ENCODE measurements at places on chromosomes 1 and 21.

GRCh38 chr1:39566441-39567137 lies 10.0 kb downstream of the PABPC4 start:
- no peak for DNase-seq

DNA sequence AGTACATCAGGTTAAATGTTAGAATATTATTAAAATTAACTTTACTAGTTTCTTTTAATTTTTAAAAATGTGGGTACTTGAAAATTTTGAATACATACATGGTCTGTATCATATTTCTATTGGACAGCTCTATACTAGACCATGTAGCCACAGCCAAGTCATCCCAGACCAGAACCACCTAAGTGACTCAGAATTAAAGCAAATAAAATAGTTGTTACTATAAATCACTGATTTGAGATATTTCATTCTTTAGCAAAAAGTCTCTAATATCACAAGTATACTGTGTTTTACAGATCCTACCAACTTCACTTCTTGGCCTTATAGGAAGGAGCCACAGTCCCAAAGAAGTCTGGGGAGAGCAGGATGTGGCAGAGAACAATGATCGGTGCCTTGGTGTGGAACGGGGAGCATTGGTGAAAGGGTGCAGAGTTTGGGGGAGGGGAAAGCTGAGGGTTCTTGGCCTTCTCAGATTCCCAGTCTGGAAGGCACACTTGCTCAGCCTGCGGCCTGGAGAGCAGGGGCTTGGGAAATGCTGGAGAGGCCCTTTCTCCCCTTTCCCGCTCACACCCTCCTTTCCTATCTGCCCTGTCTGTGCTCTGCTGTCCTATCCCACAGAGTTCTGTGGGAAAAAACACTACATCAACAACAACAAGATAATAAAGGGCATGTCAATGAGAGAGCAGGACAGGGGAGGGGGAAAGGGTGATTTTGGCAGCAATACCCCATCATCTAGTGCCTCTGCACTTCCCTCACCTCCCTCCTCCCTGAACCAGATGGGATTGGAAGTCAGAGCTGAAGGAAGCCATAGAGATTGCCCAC lies 122.1 kb downstream of the NGF start:
- DNase-seq = no peak

GRCh38 chr1:183443011-183443410 lies 24.8 kb upstream of the NMNAT2 start:
- peak; percentile 58 for DNase-seq

DNA sequence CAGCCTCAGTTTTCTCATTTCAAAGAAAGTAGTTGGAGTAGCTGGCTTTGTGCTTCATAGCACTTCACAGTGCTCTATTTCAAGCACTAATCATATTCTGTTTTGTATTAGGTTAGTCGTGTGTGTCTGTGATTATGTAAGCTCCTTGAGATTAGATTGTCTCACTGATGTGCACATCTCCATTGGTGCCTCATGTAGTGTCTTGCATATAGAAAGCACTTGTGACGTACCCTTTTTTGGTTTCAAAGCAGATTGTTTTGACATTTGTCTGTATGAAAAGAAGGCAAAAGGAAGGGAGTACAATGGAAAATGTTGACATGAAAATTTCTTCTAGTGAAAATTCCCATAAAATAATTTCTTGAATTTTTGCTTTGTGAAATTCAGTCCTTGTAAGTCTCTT lies 13.9 kb downstream of the BTBD8 start:
- no peak for DNase-seq

- no peak for DNase-seq
Measured at GRCh38 chr1:107949467-107950253, 15.3 kb downstream of the VAV3 start.

GRCh38 chr1:192763756-192764155 lies 45.1 kb upstream of the RGS2 start:
- DNase-seq = peak; percentile 64

DNA sequence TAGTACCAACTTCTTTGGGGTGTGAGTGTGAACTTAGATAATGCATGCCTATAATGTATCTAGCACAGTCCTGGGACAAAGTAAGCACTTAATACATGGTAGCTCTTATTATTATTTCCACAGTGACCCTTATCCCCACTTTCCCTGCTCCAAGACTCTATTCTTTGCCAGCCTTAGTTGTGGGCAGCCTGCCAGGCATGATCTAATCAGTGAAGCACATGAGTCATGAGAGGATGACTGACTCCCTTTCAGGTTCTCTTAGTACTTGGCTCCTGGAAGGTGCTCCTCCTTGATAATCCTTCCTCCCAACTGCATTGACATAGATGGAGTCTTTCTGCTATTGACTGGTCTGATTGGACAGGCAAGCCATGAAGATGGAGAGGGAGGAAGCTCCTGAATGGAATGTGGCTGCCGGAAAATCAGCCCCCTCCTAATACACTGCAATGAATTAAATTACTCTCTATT lies 17.4 kb upstream of the GNG12 start:
- DNase-seq = peak; percentile 94

- DNase-seq = no peak
Measured at GRCh38 chr21:14620152-14620551, 74.0 kb upstream of the SAMSN1 start.

GRCh38 chr21:41403966-41404365 lies 22.1 kb upstream of the MX1 start:
- no peak for DNase-seq

- no peak for DNase-seq
Measured at GRCh38 chr1:50724626-50725286, 235.3 kb downstream of the FAF1 start.

DNA sequence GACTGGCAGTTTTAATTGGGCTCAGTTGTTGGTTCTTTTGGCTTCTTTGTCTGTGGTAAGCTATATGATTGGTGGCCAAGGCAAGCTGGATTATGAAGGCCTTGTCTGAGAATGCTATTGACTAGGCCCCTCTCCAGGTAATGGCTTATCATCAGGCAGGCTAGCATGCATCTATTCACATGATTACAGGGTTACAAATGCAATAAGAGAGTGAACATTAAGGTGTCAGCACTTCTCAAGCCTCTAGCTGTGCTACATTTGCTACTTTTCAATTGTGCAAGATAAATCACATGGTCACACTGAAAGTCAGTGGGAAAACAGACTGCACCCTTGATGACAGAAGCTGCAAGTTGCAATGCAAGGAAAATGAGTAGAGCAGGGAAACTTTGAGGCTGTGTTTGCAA lies 550.9 kb upstream of the TMPRSS15 start:
- no peak for DNase-seq

DNA sequence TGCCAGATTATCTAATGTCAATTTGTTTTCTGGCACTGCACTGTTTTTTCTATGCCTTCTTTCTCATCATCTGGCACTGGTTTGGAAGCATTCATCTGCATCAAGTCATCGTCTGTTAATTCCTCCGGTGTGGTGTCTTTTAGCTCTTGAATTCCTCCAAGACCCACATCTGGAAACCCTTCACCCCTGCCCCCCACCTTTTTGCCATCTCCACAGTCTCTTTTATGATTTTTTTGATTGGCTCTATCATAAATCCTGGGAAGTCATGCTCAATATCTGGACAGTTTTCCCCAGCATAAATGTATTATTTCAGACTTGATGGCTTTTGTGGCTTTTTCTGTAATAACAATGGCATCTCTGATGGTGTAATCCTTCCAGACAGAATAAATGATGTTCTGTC lies 10.4 kb upstream of the KCNK1 start:
- DNase-seq = no peak

- DNase-seq = no peak
Measured at GRCh38 chr1:219058891-219059820, 114.5 kb upstream of the LYPLAL1 start.

- no peak for DNase-seq
Measured at GRCh38 chr1:31694964-31695313, 8.9 kb downstream of the COL16A1 start.

- DNase-seq = no peak
Measured at GRCh38 chr1:229882621-229883020, 184.4 kb upstream of the GALNT2 start.

- no peak for DNase-seq
Measured at GRCh38 chr1:5693568-5693967, 298.7 kb downstream of the NPHP4 start.

- no peak for DNase-seq
Measured at GRCh38 chr1:21778405-21778727, 4.6 kb downstream of the USP48 start.

DNA sequence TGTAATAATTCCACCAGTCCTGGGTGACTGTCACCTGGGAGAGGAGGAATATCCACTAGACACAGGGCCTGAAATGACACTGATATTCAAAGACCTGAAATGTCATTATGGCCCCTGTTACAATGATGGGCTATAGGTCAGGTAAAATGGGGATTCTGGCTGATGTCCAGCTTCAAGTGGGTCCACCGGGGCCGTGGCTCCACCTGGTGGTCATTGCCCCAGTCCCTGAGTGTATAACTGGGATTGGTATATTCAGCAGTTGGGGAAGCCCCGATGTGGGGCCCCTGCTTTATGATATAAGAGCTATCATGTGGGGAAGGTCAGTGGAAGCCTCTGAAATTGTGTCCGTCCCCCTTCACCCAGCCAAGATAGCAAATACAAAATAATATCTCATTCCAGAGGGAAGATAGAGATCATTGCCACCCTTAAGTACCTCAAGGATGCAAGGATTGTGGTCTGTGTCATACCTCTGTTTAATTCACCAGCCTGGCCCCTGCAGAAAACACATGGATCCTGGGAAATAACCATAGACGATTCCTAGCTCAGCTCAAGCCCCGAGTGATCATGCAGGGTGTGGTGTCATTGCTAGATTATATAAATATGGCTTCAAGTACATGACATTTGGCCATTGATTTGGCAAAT lies 19.4 kb downstream of the PLEKHO1 start:
- peak; percentile 84 for DNase-seq

GRCh38 chr1:19197845-19198244 lies 12.2 kb downstream of the UBR4 start:
- DNase-seq = no peak

GRCh38 chr1:75127916-75128717 lies 6.1 kb upstream of the LHX8 start:
- no peak for DNase-seq

Data from foreskin fibroblast (primary cell).